EH (cell line): ENCODE measurements at places on chromosomes 3 and 15.
A peak's percentile ranks its signal among the peaks of the same experiment; 100 is the strongest.

- peak; percentile 94 for DNase-seq
Measured at GRCh38 chr3:122497425-122497824, 17.3 kb downstream of the KPNA1 start.

DNA sequence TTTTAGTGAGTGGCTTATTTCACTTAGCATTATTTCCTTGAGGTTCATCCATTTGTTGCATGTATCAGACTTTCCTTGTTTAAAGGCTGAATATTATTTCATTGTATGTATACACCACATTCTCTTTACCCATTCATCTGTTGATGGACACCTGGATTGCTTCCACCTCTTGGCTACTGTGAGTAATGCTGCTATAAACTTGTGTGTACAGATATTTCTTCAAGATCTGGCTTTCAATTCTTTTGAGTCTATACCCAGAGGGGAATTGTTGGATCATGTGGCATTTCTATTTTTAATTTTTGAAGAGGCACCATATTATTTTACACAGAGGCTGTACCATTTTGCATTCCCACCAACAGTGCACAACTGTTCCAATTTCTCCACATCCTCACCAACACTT, 313.5 kb downstream of the RPLP1 start:
- DNase-seq: no peak

GRCh38 chr3:139909811-139910210, 25.2 kb upstream of the CLSTN2 start:
- DNase-seq: no peak

DNA sequence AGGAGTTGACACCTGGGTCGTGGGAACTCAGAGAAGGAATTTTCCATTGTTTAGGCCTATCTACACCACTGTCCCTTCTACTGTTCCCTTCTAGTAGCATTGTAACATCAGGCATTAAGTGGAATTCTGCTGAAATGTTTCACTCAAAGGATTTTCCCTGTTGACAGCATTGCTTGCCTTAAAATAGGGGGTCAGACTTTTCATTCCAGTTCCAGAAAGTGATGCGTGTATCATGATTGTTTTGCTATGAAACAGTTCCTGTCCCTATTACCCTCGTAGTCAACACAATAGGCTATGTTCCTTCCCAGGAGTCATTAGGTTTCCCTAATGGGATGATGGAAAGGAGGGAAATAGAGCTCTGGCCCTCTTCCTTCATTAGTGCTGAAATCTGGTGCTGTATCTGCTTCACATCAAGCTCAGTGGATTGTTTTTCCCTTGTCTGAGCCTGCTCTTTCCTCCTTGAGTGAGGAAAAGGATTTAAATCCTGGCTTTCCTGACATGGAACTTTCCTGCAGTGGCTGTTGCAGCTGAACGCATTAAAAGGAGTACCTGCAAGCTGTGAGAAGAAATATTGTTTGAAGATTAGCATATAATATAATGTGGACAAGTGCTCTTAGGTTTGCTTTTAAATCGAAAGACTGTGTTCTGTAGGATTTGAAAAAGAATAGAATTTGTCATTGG, 195.9 kb downstream of the KLHL25 start:
- no peak for DNase-seq
